ENCODE measurements at places on chromosomes 1 and 21.
A peak's percentile ranks its signal among the peaks of the same experiment; 100 is the strongest.

DNA sequence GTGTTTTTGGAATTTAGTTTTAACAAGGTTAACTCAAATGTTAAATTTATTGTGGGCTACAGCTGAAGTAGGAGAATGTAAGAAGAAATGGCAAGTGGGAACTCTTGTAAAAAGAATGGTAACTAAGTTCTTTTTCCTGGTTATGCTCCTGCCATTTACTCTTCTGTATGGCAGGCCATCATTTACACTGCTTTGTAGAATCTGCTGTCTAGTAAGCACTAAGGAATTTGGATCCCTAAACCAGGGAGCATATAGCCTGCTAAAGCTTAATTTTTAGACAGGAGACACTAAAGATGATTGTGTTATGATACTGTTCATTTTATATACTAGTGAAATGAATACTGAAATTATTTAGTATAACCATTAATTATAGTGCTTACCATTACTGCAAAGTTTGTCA, 85.3 kb downstream of the CAMTA1 start:
- no peak for DNase-seq
- peaks cover 7% of the 10 kb centered on the region for H3K36me3 ChIP-seq
- no peak overlapping the region for H3K27ac ChIP-seq

DNA sequence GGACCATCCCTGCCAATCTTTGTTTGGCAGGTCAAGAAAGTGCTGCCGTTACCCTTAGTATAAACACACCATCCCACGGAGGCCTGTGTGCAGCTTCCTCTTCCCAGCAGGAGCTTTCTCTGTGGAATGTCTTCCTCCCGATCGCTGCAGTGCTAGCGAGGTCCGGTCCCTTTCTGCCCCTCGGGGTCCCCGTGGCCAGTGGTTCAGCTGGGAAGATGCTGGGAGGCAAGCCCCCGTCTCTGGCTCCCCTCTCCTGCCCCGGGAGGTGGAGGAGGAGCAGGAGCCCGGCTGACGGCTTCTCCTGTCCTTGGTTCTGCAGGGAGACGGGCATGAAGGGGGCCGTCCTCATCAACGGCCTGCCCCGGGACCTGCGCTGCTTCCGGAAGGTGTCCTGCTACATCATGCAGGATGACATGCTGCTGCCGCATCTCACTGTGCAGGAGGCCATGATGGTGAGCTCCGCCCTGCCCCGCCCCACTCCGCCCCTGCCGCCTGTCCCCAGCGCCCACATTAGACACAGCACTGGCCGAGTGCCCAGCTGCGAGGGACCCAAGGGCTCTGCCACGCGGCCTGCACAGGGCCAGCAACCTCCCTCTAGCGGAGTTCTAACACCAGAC, 42.1 kb downstream of the TFF3 start:
- no peak overlapping the region for H3K4me3 ChIP-seq
- peaks cover 9% of the 10 kb centered on the region for H3K4me1 ChIP-seq
- H3K27ac ChIP-seq = no peak overlapping the region

- H3K27ac ChIP-seq = no peak overlapping the region
- no peak for DNase-seq
- H3K4me3 ChIP-seq = no peak overlapping the region
Observed at GRCh38 chr1:162919034-162919433, 58.1 kb upstream of the CCDC190 start.

- H3K27ac ChIP-seq = no peak overlapping the region
- no peak for DNase-seq
- no peaks in the 10 kb centered on the region for H3K27me3 ChIP-seq
- H3K36me3 ChIP-seq = no peaks in the 10 kb centered on the region
- no peak overlapping the region for H3K4me3 ChIP-seq
Observed at GRCh38 chr1:87812871-87813577, 484.3 kb downstream of the LMO4 start.

- DNase-seq = no peak
- no peaks in the 10 kb centered on the region for H3K27me3 ChIP-seq
- no peak overlapping the region for H3K4me3 ChIP-seq
- peaks cover 5% of the 10 kb centered on the region for H3K4me1 ChIP-seq
- no peak overlapping the region for H3K27ac ChIP-seq
- no peaks in the 10 kb centered on the region for H3K36me3 ChIP-seq
Observed at GRCh38 chr1:46043458-46044017, 88.9 kb downstream of the PIK3R3 start.

DNA sequence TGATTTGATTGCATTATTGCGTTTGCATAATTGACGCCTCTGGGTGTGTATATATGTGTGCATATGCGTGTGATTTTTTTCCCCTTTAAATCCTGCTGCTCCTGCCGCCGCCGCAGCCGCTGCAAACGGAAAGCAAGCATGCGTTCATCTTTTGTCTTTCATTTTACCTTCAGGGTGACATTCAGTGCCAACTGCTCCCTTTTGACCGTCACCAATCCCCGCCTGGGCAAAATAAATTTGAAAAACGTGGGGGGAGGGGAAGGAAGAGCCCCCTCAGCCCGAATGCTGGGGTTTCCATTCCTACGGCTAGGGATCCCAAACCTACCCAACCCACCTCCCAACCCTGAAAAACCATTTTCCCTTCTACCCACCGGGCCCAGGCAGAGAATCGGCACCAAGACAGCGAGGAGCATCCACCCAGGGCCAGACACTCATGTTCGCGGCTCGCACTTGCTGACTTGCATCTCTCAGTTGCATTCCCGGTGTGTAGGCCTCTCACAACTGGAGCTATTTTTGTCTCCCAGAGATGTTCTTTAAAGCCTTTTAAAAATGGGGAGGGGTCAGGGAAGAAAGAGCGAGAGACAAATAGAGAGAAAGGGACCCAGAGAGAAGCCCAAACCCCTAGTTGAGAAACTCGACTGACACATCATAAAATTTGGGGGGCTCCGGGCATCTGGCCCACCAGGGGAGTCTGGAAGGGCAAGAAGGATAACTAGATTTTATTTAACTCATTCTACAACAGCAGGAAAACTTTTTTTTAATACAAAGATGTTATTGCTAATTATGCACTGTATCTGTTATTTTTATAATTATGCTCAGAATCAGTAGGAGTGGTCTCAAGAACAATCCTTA, 367.1 kb upstream of the ESRRG start:
- peaks cover 13% of the 10 kb centered on the region for H3K4me1 ChIP-seq
- peaks cover 57% of the 10 kb centered on the region for H3K27me3 ChIP-seq
- no peak overlapping the region for H3K4me3 ChIP-seq
- no peaks in the 10 kb centered on the region for H3K36me3 ChIP-seq

- peaks cover 54% of the 10 kb centered on the region for H3K4me1 ChIP-seq
- no peaks in the 10 kb centered on the region for H3K36me3 ChIP-seq
- peak overlapping the region; percentile 88 for H3K27ac ChIP-seq
- H3K4me3 ChIP-seq = no peak overlapping the region
- no peaks in the 10 kb centered on the region for H3K27me3 ChIP-seq
Observed at GRCh38 chr1:50453266-50453665, 30.0 kb upstream of the DMRTA2 start.

DNA sequence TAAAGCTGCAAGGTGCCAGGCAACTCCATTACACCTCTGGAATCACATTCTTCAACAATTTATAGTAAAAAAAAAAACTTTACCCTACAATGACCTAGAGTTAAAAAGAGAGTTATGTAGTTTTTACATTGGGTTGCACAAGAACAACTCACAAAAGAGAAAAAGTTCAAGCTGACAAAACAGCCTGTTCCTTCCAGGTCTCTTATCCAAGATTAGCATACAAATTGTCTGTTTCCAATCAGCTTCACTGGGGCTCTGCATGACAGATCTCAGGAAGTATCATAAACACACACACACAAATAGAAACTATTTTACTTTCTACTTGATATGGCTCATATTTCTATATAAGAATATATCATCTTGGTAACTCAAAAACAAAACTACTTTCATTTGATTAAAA, 154.6 kb downstream of the PCNX2 start:
- H3K4me1 ChIP-seq = peaks cover 3% of the 10 kb centered on the region
- no peak for DNase-seq
- peaks cover 17% of the 10 kb centered on the region for H3K36me3 ChIP-seq
- H3K4me3 ChIP-seq = no peak overlapping the region
- no peak overlapping the region for H3K27ac ChIP-seq

- H3K36me3 ChIP-seq = no peaks in the 10 kb centered on the region
- no peaks in the 10 kb centered on the region for H3K27me3 ChIP-seq
- peak overlapping the region; percentile 3 for H3K27ac ChIP-seq
- no peak overlapping the region for H3K4me3 ChIP-seq
- no peak for DNase-seq
Observed at GRCh38 chr1:31870086-31870736, 54.4 kb upstream of the SPOCD1 start.

GRCh38 chr1:168845140-168845539, 116.1 kb upstream of the DPT start:
- H3K4me1 ChIP-seq = no peaks in the 10 kb centered on the region

DNA sequence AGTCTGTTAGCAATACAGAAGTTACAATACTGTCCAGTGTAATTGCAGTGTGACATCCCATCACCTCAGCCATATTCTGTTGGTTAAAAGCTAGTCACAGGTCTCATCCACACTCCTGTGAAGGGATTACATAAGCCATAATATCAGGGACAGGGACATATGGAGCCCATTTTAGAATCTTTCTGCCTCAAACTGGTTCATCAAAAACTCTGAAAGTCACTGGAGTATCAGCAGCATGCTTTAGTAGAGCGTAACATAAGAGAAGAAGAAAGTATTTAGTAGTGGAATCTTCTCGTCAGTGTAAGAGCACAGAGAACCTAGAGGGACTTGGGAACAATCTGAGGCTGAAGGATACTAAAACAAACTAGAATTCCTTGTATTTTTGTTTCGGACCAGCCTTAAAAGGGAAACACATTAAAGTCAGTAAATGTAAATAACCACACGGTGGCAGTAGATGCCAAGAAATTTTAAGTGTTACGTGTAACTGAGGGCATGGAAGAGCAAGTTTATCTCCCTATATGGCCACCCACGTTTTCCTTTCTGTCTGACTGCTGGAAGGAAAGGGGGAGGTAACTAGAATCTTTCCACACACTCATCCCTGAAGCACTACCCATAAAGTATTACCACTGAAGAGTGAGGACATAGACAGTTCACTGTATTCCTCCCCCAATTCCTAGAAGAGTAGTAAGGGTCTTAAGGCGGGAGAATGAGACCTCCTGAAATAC, 41.6 kb upstream of the AGL start:
- H3K27me3 ChIP-seq = peaks cover 13% of the 10 kb centered on the region
- H3K36me3 ChIP-seq = no peaks in the 10 kb centered on the region
- no peak overlapping the region for H3K4me3 ChIP-seq
- H3K4me1 ChIP-seq = no peaks in the 10 kb centered on the region
- H3K27ac ChIP-seq = no peak overlapping the region

- DNase-seq = peak; percentile 5
- peak overlapping the region; percentile 93 for H3K27ac ChIP-seq
- H3K4me3 ChIP-seq = peak overlapping the region; percentile 61
- peaks cover 11% of the 10 kb centered on the region for H3K4me1 ChIP-seq
- no peaks in the 10 kb centered on the region for H3K36me3 ChIP-seq
Observed at GRCh38 chr1:192609110-192610079, 26.6 kb upstream of the RGS13 start.

Measured in naive thymus-derived CD8-positive, alpha-beta T cell (primary cell).